ENCODE measurements at places on chromosomes 3 and 15.

DNA sequence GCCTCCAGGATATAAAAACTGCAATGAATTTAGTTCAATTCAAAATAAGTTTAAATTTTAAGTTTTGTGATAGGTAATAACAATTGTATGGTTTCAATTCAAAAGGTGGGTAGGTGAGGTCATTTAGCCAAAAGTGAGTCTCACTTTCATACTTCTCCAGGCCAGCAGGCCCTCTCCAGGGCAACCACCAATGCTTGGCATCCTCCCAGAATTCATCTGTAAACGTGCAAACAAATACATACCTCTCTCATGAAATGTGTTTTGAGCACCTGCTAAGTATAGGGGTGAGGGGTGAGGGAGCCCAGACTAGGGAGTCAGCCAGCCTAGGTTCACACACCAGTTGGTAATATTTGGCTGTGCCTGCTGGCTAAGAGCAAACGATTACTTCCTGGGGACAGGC, 22.0 kb upstream of the RBSN start:
- no peak for DNase-seq

DNA sequence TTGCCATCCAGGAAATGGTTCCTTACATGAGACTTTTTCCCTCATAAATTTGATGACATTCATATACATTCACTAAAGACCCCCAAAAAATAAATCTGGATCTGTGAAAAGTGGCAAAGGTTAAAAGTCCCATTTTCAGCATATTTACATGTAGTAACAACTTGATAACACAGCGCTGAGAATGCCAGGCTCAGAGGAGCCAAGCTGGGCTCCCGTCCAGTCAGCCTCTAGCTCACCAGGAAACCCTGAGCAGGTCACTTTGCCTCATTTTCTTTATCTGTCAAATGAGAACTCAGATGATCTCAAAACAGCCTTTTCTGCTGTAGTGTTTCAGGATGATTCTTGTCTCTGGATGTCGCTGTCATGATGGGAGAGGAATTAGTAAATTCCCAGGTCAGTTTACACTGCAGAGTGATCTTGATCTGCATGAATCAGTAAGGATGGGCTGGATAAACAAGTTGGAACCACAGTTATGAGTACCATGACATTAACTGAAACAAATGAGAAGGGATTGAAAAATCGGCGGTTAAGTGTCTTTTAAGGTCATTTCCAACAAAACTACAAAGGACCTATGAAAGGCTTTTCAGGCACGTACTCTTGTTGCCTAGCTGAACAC, 82.8 kb downstream of the PPARG start:
- no peak for DNase-seq

DNA sequence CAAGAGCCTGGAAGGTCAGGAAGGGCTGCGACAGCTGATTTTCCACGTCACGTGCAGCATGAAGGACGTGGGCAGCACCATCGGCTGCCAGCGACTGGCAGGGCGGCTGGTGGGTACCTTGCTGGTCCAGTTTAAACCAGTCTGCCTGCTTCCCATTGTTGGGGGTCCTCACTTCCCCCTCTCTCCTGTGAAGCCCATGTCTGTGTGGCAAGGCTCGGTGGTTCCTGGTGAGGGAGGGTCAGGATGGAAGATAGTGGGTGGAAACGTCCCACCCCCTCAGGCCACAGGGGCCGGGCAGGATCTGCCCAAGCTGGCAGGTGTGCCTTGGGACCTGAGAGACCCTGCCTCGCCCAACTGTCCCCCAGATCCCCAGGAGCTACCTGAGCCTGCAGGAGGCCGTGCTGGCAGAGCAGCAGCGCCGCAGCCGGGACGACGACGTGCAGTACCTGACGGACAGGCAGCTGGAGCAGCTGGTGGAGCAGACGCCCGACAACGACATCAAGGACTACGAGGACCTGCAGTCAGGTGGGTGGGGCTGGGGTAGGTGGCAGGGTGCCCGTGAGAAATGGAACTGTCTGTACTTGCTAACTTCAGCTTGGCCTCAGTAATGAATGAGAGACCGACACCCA, 108.2 kb downstream of the LRRK1 start:
- DNase-seq = no peak

DNA sequence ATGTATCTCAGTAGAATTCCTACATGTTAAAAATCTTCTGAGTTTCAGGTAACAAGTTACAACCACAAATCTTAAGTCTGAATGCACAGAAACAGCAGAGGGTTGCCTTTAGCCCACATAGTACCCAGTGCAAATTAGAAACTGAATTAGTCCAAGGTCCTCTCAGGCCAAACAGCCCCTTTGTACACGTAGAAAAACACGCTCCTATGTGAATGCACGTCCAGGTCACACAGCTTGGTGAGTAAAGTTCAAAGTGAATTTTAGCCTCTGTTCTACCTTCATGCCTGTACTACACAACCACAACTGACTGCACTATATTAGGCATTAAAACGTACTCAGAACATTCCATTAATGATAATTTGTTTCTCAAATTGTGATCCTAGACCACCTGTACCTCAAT, 46.3 kb downstream of the GYG1 start:
- DNase-seq = no peak

- DNase-seq = no peak
Measured at GRCh38 chr3:51588724-51589123, 50.2 kb downstream of the RAD54L2 start.

Data from cortex of kidney (tissue), 1 donor.